Iris pigment epithelial cell (primary cell): ENCODE measurements at places on chromosomes 3 and 15.

GRCh38 chr15:98898122-98898521 lies 109.5 kb downstream of the PGPEP1L start:
- no peak for DNase-seq

GRCh38 chr3:21620511-21621155 lies 130.4 kb downstream of the ZNF385D start:
- DNase-seq, result no peak

GRCh38 chr3:105555206-105555605 lies 188.5 kb downstream of the ALCAM start:
- peak; percentile 36 for DNase-seq

GRCh38 chr3:52609316-52609815 lies 73.0 kb downstream of the UQCC5 start:
- DNase-seq, result no peak

DNA sequence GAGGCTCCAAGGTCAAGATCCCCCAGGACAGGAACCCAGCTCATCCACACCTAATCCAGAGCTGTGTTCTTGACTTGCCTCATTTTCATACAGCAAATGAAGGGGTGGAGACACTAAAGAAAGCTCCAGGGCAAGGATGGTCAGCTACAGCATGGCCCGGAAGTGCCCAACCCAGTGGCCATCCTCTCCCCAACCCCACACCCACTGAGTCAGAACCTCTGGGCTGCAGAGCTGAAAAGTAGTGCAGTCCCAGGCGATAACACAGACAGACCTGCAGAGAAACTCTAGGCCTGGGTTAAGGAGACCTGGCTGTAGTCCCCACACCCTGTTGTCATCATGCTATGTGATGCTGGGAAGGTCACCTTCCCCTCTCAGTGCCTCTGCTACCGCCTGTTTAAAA lies 85.3 kb downstream of the SEMA5B start:
- no peak for DNase-seq

DNA sequence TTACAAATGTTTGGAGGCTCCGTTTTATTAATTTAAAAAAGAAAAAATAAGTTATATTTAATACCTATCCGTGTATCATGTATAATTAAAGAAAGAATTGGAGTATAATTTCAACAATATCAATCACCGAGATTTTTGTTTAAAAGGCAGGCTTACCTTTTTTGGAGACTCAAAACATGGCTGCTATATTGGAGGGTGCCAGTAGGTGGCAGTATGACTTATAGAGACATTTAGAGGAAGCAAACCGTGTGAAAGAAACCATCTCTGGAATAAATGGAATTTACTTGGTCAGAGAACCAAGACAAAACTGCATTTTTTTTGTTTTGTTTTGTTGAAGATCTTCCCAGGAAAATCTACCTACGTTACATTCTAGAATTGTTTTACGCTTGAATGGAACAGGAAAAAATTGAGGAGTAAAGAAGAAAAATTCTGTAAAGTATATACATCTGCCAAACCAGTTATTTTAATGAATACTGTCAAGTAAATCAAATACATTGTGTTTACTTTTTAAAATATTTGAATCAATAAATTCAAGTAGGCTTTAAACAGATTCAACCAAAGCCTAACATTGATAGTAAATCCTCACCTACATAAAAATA lies 802.6 kb upstream of the ALCAM start:
- DNase-seq, result peak; percentile 63
